AG09309 (cell line): ENCODE measurements at places on chromosomes 2 and 18.

GRCh38 chr2:234003972-234004617 lies 46.4 kb upstream of the SPP2 start:
- peak; percentile 78 for DNase-seq

GRCh38 chr18:27582760-27583412 lies 397.8 kb upstream of the CHST9 start:
- no peak for DNase-seq

DNA sequence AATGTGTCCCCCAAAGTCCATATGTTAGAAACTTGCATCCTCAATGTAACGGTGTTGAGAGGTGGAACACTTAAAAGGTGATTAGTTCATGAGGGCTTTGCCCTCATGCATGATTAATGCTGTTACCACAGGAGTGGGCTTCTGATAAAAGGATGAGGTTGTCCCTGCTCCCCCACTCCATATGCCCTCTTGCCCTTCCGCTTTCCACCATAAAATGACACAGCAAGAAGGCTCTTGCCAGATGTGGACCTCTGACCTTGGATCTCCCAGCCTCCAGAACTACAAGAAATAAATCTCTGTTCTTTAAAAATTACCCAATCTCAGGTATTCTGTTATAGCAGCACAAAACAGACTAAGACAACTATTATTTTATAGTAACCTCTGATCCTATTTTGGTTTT lies 412.1 kb downstream of the NBAS start:
- DNase-seq: no peak

- DNase-seq: no peak
Measured at GRCh38 chr2:188410504-188411235, 119.0 kb downstream of the GULP1 start.

- DNase-seq: no peak
Measured at GRCh38 chr2:70596739-70597138, 43.1 kb upstream of the TGFA start.

DNA sequence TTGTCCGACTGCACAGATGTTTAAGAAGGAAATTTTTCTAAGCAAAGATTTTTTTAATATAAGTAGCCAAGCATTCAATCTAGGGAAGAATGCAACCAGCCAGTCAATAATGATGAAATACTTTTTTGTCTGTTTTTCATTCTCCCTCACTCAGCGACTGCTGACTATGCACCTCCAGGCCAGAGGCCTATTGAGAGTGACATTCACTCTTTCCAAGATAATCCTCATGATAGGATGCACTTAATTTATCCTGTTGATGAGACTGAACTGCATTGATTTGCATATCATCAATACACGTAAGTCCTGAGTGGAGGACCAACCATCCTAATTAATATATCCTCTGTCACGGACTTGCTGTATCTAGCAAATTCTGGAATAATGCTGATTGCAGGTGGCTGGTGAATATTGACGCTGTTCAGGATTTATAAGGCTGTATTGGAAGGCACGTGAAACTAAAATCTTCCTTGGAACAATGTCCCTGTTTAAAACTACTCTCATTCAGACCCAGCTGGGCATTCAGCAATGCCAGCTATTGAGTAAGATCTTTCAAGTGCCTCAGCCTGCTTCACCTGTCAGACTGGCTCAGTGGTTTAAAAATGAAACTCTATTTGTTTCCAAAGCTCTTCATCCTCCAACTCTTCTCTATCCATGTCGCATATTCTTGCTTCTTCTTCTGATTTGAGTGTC lies 142.2 kb downstream of the MAP2 start:
- no peak for DNase-seq

- DNase-seq: no peak
Measured at GRCh38 chr2:22957446-22957845, 427.5 kb upstream of the KLHL29 start.

DNA sequence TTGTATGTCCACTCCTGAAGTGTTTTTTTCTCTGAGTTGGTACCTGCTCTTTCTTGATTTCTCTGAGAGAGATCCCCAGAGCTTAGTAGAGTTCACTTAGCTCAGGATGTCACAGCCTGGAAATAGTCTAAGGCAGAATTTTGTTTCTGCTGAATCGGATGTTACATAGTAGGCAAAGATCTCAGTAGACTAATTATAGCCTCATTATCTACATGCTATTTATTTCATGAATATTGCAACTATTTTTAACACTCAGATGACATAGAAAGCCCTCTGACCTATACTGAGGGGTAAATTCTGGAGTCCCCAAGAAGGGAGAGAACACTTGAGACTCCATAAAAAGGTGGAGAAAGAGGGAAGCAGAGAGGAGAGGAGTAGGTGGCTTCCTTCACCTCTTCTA lies 160.2 kb downstream of the FHOD3 start:
- DNase-seq: no peak

- DNase-seq: no peak
Measured at GRCh38 chr2:20627712-20628380, 23.1 kb downstream of the HS1BP3 start.

DNA sequence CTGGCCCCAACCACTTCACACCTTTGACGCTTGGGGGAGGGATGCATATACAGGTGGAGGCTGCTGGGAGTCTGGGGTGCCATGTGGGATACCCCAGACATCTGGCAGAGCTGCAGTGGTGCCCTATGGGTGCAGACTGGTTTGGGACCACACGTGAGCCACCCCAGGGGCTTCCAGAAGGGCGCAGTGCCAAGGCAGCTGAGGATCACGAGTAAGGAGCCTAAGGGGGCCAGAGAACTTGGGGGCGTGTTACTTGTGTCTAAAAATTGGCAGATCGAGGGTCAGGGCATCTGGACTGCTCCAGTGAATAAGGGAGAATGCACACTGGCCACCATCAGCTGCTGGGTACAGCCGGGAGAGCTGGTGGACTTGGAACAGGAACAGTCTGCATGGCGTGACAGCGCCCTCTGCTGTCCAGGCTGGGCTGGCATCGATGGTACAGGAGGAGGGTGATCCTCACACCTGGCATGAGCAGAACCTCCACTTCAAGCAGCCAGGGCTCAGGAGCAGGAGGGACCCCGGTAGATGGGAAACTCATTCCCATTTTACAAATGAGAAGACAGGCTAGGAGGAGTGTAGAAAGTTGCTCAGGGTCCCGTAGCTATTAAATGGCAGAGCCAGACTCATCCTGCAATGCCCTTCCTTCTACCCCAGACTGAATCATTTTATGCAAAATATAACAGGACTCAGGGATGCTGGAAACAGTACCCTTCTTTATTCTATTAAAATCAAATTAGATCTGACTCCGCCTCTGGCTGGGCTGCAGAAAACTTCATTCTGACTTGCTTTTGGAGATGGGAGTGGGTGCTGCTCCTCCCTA lies 60.4 kb downstream of the ATOH8 start:
- DNase-seq: peak; percentile 55
